ENCODE measurements at places on chromosomes 6 and 20.

DNA sequence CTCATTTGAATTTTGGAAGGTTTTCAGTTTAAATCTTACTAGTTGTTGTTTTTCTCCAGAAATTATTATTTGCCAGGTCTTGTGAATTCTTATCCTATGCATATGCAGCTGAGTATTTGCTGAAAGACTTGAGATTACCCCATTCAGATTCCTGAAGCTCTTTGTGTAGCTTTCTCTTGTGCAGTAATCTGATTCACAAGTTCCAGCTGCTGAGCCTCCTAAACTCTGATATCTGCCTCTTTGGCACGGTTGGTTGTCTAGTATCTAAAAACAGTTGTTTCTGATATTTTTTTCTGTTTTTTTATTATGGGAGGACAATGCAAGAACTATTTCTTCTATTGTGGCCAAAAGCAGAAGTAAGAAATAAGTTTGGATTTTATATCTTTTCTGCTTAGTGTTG is 863.9 kb upstream of the MANEA start:
- DNase-seq, result no peak

- DNase-seq, result no peak
These were observed 1.5 kb downstream of the TAF4 start for GRCh38 chr20:62063981-62064769.

DNA sequence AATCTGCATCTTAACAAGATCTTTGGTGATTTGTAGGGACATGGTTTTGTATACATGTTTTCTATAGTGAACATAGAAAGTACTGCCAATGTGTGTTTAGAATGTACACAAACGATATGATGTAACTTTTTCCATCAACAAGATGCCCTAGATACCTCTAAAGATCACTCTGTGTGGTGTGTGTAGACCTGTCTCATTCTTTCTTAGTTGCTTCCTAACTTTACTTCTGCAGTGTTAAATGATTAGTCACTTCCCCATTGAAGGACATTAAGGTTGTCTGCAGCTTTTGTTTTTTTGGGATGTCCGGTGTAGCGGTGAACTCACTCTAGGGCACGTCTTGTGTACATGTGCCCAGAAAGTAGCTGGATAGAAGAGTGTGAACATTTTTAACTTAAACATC is 35.9 kb downstream of the CDYL start:
- no peak for DNase-seq

DNA sequence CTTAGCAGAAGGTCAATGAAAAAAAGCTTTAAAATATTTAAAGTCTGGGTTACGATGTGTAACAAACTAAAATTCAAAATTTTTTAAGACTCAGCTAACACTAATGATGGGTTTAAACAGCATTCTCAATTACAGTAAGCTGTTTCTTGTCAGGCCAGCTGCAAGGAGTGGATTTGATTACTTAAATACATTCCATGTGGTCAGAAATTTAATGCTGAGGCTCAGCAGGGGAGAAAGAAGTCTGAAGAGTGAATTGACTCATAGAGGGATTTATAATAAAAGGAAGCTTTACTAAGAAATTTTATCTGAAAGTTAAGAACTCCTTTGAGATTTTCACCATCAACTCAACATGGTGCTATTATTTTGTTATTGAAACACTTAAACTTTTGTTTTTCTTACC is 398.6 kb downstream of the KHDRBS2 start:
- DNase-seq, result no peak

DNA sequence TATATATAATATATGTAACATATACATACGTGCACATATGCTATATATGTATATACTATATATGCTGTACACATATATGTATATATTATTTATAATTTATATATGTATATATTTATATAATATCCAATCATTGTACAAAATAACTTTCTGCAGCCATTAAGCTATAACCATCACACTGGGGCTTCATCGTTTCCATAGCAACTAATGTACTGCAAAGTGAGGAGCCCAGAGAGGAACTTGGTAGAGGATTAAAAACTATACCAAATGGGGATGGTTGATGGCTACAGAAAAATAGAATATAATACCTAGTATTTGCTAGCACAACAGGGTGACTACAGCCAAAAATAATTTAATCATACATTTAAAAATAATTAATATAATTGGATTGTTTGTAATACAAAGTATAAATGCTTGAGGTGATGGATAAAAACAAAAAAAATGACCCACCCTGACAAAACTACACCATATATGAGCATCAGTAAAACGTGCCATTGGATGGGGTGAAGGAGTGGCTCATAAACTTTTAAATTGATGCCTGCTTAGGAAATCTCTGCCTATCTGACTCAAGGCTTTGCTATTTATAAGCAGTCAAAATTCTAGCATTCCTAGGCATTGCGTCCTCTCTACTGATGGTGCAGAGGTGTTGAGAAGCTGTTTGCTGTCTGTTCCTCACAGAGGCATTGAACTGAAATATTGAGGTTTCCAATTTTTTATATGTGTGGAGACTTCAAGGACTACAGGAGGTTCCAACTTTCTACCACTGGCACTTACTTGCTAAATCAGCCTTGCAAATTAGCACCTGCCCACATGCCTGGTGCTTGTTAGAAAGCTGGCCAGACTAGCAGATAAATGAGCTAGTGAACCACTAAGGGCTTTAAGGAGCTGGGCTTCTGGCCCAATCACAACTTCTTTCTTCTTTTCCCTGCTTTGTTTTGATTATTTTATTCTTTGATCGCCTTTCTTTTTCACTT is 190.1 kb downstream of the SCP2D1 start:
- no peak for DNase-seq

DNA sequence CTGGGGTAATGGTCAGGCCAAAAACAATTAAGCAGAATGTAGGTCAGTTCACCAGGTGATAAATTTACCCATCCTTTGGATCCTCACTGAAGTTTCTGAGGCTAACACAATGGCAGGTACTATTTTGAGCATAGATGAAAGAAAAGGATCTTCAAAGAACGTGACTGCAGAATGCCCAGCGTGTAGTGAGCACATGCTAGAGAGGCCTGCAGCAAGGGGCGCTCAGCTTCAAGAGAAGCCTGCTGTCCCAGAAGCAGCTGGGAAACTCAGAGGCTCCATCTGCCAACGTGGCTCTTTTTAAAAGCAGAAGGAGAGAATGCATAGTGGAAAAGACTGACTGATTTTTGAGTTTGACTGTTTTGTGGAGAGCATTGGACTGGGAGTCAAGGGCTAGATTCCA is 57.4 kb downstream of the CD83 start:
- DNase-seq, result no peak

GRCh38 chr6:163955096-163955495 is 540.6 kb downstream of the QKI start:
- no peak for DNase-seq

DNA sequence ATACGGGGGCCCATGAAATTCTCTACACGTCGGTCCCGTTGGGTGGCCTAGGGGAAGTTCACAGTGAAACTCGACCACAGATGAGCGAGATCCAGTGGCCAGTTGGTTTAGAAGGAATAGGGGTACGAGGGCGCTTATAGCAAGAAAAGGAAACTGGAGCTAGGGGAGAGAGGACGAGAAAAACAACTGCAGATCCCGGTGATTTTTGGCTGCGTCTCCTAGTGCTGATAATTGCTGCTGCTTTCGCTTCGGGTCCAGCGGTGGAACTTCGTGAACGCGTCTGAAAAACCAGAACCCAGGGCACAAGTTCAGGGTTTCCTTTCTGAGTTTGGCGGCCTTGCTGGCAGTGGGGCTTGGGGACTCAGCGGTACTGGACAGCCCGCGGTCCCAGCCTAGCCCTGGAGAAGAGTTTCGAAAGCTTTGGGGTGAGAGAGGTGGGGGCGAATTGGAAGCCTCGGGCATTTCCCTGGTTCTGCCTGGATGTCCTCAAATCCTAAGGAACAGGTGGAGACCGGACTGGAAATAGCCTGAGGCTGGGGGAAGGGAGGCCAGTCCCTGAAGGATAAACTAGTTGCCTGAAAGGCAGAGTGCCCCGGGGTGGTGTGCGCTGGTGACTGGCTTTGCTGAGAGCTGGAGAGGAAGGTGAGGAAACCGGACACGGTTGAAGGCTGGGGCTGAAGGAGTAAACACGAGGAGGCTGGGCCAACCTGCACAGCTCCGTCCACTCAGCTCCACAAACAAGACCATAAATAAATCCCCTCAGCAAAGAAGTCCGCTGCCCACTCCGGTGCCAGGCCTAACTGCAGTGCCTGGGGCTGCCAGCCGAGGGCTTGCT is 793 bp downstream of the GMPR start:
- DNase-seq, result no peak

DNA sequence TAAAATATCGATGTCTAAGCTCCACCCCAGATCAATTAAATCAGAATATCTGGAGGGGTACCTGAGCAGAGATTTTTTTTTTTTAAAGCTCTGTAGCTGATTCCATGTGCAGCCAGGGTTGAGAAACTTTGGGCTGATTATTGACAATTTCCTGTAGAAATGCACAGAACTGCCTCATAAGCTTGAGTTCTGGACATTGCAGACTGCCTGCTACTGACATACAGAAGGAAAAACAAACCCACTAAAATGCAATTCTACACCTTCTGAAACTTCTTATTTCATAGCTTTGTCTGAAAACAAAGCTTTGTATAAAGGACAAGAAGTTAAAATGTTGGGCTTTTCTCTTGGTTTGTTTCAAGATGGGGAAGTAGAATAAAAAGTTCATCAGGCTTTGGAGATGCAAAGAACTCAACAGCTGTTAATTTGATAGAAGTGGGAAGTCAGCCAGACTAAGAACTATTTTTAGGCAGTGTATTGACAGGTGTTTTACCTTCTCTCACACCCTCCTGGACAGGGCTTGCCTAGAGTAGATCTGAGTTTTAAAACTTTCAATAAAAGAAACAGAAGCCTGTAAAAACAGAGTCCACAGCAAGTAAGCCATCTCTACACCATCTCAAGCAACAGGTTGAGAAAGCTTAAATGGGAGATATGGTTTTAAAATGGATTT is 147.7 kb downstream of the KCNQ5 start:
- no peak for DNase-seq

DNA sequence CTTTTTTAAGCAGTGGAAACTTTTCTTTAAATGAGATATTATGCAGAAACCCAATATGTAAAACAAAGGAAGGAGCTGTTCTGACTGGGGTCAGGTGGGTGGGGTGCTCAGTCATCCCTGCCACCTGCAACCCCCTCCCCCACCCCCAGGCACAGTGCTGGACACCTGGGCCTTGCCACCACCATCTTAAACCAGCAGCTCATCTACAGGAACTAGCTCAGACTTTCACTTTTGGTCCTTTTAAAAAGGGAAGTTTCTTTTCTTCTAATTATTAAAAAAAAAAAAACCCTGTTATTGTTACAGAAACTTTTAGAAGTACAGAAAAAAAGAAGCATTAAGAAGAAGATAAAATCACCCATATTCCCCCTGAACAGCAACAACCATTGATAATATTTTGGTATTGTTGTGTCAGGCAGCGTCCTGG is 37.1 kb downstream of the PPP1R16B start:
- DNase-seq, result peak; percentile 28

GRCh38 chr6:15627821-15628220 is 35.0 kb downstream of the DTNBP1 start:
- DNase-seq, result no peak
